ENCODE measurements at places on chromosomes 6 and 20.

DNA sequence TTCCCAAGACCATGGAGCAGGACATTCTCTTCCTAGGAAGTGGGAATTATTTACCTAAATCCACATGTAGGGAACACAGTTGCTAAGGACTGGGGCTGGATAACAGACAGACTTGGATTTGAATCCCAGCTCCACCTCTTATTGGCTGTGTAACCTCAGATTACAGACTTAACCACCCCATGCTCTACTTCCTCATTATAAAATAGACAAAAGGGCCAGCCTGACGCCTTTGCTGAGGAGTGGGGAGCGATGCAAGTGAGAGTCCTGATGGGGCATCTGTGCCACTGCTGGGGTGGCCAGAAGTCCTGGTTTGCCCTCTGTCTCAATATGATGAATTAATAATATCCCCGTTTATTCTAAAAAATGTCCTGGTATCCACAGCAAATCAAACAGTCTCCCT, 46.8 kb downstream of the SPATA2 start:
- no peak for DNase-seq

DNA sequence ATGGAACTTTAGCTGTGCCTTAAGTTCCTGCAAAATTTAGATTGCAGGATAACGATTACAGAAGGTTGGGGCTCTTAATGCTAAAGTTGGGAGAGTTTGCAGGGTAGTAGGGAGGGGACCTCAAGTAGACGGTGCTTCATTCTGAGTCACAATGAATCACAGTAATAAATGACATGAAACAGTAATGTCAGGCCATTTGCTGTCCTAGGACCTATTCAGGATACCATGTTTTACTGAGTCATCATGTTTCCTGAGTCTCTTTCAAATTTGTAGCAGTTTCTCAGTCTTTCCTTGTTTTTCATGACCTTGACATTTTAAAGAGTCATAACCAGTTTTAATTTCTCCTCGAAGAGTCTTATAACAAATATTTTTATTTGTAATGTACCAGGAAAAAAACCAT, 406.9 kb upstream of the MAP3K7 start:
- DNase-seq, result no peak

DNA sequence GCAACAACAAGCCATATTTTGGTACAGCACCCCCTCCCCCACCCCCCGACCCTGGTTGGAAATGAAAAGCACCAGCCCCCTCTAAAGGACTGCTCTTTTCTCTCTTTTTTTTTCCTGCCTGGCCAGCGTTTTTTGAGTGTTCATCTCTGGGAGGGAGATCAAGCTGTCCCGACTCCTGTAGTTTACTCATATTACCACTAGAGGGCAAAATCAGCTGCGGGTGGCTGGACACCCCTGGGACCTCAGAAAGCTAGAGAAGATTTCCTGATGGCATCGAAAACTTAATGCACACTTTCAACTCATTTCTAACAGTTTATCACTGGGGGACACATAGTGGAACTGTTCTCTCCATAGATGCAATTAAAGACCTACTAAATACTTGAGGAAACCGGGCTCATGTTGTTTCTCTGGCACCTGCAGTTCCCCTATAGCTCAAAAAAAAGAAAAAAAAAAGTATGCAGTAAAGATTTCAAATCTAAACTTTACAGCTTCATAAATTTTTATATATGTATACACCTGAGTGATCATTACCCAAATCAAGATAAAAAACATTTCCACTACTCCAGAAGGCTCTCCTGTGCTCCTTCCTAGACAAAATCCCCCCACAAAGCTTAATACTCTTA, 24.4 kb downstream of the CNBD2 start:
- DNase-seq, result peak; percentile 63

GRCh38 chr6:68040312-68040778, 594.7 kb upstream of the ADGRB3 start:
- no peak for DNase-seq

- no peak for DNase-seq
Measured at GRCh38 chr20:44761423-44761822, 15.8 kb downstream of the KCNK15 start.

- no peak for DNase-seq
Measured at GRCh38 chr6:105678516-105678915, 275.6 kb upstream of the PREP start.

- no peak for DNase-seq
Measured at GRCh38 chr6:149696901-149697300, 21.0 kb downstream of the LATS1 start.

- no peak for DNase-seq
Measured at GRCh38 chr6:81608776-81609175, 143.7 kb downstream of the TENT5A start.

DNA sequence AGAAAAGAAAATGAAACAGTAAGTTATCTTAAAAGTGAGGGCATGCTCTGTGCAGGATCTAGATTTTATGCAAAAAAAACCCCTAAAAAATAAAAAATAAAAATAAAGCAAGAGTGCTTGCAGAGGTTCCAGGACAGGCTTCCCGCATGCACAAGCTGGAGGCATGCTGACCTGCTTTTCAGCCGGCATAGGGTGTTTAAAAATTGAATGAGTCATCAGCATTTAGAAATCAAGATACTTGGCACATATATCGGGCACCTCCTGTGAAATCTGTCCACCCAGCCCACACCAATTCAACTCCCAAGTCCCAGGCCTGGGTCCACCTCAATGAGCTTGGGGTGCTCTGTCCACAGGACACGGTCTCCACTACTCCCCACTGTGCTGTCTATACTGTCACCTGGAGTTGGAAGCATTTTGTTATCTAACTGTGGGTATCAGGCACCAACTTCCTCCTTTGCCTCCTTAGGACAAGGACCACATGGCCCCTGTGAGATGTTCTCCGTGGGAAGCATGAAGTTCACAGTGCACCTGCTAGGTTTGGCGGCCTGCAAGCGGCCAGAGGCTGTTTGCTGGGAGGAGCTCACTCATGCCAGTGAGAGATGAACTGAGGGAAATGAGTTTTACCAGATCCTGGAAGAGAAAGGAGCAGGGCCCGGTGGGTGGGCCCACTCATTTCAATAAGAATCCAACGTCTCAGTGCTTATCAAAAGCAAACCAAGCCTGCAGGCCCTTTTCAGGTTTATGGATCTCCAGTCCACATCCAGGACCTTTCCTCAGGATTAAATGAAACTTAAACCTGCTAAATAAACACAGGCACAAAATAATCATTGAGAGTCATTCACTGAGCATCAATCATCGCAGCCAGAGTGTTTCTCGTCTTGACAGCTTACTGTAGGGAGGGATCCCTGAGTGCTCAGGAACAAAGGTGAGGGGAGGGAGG, 121.1 kb downstream of the FOXA2 start:
- no peak for DNase-seq

DNA sequence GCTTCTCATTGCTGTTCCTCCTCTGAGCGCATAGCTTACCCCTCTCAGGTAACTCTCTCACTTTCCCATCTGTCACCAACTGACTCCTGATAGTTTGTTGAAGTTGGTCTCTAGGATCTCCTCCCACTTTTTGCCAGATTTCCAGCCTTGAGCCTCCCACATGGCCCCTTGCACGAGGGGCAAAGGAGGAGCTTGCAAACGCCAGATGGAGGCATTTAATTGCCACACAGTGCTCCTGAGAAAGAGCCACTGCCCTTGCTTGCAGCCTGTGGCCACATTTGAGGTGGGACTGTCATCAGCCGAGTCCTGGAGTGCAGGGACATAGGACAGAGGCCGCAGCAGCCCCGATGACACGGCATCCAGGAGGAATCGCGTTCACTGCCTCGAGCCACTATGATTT, 348.7 kb downstream of the SMOC2 start:
- no peak for DNase-seq

DNA sequence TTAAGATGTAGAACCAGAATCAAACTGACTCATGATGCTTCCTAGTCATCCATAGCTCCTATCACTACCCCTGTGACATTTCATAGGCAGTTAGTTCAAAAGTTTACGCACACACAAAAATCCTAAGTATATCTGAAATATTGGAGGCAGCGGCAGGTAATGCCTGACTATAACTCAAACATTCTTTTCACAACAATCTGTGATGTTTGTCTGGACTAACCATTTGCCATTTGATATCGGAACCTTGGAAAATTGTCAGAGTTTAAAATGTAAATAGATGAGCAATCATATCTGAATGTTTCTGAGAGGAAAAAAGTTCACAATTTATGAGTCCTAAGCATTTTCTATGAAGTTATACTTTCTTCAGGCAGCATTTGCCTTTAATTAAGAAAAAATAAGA, 1078.2 kb downstream of the EPHA7 start:
- no peak for DNase-seq

DNA sequence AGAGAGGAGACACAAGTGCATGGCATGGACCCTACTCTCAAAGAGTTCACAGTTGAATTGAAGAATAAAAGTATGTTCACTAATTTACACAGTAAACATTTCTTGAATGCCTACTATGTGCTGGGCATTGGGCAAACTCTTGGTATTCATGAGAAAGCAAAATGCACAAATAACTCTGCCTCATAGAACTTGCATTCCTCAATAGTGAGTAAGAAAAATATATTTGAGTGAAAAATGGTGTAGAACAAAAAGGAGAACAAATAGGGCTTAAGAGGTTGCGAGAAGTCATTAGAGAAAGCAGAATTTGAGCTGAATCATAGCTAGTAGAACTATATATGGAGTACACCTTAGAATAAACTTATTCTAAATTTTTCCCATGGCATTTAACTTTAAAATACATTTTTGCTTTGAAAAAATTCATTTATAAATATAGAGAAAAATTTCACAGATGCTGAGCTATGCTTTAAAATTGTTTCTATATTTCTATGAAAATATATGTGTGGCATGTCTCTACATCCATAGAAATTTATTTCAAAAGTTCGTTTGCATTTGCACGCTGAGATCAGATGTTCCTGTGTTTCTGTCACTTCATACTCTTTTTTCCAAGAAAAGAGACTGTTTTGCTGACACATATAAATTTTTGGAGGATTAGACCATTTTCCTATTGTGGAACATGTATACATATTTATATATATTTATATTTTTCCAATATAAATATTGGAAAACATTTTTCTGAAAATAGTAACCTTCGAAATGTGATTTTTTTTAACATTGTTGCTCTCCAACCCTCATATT, 236.1 kb downstream of the KCNQ5 start:
- DNase-seq, result no peak

DNA sequence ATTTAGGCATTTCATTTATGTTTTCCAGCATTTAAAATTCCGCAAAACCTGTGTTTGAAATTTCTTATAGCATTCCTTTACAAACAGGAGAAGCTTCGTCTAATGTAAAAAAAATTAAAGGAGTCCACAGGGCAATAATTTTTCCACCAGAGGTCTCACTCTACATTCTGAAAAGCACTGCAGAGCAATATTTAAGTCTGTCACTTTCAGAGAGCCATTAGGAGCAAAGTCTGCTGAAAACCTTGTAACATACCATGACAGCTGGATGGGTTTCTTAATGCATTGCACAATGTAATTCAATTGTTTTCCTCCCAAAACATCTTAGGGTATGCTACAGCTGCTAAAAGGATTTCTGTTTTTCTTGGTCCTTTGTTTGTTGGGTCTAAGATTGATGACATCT, 18.0 kb downstream of the BAG2 start:
- no peak for DNase-seq

DNA sequence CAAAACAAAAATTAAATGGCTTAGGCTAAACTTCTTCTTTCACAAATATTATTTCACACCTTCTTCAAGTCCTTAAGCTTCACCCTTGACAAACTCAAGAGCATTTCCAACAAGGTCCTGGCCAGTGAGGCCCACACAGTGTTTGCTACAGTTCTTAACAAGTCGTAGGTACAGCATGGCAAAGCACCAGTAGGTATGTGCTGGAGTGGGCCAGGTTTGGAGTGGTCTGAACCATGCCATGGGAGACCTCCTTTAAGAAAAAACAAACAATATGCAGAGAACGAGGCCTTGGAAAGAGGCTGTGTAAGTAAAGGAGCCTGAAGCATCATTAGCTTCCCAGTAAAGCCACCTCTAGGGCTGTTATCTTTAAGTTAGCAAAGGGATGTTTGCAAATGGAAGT, 154.3 kb upstream of the SNX9 start:
- no peak for DNase-seq

DNA sequence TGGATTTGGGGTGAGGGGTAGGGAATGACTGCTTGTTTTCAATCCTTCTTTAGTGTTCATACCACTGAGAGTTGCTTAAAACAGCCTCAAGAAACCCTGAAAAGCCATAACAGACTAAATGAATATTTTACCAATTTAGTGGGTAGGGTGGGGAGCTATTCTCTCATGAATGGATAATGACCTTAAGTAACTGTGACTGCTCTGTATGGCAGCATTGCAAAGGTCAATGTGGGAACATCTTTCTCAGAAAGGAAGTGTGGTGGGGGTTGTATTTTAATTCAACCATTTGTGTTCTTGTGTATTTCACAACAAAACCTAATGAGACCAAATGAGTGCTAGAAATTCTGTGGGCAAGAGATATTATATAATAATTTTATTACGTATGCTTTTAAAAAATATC, 55.7 kb downstream of the PHACTR2 start:
- DNase-seq, result no peak

- DNase-seq, result no peak
Measured at GRCh38 chr6:132130626-132131298, 179.6 kb upstream of the CCN2 start.

DNA sequence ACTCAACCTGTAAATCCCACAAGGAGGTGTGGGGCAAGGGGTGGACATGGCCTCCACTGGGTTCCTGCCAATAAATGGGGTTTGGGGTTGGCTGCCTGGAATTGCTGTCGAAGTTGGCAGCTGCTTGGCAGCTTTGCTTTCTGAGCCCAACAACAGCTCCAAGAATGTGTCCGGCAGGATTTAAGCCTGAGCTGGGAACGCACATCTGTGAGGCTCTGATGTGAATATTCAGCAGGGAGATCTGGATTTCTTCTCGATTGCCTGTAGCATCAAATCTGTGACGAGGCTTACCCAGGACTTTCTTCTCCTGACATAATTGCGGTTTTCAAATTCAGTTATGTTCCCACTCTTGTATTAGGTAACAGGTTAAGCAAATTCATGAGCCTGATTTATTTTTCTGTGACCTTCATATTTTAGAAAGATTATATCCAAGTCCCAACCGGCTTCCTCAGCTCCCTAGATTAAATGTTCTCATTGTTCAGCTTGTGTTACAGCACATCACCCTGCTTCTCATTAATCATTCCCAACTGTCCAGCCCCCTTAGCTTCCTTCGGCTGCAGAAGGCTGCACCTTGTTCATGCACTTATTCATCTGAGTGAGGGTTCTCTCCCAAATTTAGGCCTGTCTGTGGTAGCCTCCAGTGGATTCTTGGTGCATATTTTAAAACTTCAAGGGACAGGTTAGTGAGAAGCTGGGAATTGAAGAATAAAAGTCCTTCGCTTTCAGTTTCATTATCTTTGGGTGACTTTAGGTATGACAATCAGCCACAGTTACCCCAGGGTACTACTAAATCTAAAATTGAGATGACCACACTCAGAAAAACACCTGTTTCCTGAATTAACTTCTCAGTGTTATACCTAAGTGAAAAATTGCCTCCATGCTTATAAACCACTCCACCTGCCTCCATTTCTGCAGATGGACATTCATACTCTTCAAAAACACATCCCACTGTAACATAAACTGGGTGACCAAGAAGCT, 310.0 kb downstream of the ESR1 start:
- no peak for DNase-seq

DNA sequence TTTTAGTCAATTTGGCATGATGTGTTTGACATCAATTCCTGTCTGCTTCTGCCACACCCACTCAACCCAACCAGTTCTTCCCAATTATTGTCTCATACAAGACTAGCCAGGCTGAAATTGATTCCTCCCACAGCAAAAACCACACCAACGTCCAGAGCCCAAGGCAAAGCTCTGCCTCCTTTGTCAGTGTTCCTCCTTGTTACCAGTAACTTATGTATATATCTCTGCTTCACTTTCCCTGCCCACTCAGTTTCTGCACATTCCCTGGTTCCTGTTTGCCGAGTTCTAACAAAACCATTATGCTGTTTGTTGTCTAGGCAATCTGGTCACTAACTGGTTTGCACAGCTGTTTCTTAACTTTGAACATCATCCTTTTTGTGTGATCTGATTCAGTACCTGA, 547.9 kb upstream of the PTCHD4 start:
- DNase-seq, result no peak

Measured in activated CD8-positive, alpha-beta memory T cell treated with anti-CD3 and anti-CD28 coated beads for 24 hours (primary cell).